ENCODE measurements at places on chromosomes 2 and 18.
A peak's percentile ranks its signal among the peaks of the same experiment; 100 is the strongest.

DNA sequence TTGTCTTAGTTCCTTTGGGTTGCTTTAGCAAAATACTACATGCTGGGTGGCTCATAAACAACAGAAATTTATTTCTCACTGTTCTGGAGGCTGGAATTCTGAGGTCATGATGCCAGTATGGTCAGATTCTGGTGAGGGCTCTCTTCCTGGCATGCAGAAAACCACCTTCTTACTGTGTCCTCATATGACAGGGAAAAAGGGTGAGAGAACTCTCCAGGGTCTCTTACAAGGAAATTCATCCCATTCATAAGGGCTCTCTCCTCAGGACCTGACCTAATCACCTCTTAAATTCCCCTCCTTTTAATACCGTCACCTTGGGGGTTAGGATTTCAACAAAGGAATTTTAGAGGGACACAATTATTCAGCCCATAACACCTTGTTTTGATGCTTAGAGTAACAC is 243.1 kb upstream of the TNP1 start:
- no peak for DNase-seq

DNA sequence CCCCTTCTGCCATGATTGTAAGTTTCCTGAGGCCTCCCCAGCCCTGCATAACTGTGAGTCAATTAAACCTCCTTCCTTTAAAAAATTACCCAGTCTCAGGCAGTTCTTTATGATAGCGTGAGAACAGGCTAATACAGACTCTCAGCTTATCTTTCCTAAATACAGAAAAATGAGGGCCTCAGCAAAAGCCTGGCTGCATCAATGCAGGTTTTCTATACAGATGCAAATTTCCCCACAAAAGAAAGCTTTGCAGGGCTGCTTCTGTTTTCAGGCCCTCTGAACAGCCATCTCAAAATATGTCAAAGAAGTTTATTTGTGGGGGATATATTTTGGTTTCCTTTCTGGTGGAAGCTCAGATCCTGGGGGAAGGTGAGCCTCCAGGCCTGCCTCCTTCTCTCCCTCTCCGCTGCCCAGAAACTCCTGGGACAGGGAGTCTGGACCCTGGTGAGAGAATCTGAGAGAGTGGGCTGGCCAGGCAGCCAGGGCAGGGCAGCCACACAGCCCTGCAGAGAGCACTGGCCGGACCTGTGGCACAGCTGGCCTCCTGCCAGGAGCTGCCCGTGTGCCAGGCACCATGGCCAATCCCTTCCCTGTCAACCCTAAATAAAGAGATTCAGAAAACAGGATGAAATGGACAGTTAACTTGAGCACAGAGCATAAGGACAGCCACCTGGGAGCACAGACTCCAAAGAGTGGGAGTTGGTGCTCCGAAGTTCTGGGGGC is 21.6 kb upstream of the AGXT start:
- DNase-seq, result no peak

DNA sequence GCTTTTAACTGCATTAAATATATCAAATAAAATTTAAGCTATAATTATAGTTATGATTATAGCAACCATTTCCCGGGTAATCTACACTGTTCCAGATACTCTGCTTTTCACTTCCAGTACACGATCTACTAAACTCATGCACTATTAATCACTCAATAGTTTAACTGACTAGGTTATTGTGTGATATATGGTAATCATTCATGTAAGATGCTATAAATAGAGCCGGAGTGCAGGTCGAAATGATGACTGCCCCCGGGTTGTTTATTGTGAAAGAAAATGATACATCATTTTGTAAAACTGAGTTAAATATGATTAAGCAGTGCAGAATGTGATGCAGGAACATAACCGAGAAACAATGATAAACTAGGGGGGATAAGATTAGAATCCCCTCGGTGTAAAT is 434.6 kb upstream of the DSEL start:
- DNase-seq, result no peak

DNA sequence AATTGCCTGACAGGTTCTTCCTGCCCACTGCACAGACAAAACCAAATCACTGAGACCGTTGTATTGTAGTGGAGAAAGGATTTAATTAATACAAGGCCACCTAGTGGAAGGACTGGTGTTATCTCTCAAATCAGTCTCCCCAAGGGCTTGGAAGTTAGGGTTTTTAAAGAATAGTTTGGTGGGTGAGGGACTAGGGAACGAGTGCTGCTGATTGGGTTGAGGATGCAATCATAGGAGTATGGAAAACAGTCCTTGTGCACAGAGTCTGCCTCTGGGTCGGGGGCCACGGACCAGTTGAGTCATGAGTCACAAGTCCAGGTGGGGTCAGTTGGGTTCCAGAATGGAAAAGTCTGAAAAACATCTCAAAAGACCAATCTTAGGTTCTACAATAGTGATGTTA is 89.1 kb downstream of the B3GNT2 start:
- no peak for DNase-seq

- DNase-seq, result no peak
Observed at GRCh38 chr2:105220604-105221003, 20.9 kb upstream of the GPR45 start.

GRCh38 chr2:7915302-7916091 is 766.4 kb upstream of the ID2 start:
- DNase-seq, result no peak

DNA sequence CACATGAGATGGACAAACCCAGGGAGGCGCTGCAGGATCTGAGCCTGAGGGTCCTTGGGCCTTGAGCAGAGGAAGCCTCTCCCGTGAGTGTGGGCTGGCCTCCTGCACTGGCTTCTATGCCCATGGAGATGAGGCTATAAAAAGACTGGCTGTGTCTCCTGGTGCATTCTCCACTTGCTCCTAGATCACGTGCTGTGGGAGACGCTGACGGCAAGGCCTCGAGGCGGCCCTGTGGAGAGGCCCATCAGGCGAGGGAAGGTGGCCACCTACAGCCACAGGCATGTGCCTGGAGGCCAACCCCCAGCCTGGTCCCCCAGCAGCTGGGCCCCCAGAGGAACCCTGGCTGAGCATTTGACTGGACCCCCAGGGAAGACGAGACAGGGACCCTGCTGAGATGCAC is 198.9 kb downstream of the TWIST2 start:
- DNase-seq, result no peak

DNA sequence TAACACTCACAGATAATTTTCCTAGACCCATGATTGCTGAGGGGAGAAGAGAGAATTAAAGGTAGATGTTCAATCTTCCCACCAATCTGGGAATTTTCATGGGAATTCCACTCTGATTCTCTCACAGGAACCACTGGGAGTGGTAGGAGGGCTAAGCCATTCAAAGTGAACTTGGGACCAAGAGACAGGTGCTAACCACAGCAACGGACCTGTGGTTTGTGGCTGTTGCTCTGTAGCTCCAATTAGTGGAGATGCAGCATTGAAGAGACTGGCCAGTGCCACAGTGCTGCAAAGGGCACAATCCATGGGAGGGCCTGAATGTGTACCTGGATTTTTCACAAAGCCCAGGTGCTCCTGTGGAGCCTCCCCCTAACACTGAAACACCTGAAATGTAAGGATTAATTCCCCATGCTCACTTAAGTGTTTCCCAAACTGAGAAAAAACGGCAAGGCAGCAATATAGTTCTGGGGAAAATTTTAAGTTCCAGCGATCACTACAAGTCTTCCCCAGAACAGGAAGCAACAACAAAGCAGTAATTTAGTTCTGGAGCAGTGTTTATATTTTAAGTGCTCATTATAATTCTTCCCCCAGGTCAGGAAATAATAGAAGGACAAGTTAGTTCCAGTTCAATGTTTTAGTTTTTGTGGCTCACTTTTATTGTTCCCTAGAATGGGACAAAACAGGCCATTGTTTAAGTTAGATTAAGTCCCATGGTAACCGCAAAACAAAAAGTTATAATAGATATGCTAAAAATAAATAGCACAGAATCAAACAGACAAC is 1045.8 kb downstream of the CNTNAP5 start:
- DNase-seq, result no peak

- no peak for DNase-seq
Observed at GRCh38 chr18:14942275-14942674, 194.3 kb downstream of the ANKRD30B start.

- DNase-seq, result no peak
Observed at GRCh38 chr18:47143899-47144485, 6.3 kb downstream of the HDHD2 start.

DNA sequence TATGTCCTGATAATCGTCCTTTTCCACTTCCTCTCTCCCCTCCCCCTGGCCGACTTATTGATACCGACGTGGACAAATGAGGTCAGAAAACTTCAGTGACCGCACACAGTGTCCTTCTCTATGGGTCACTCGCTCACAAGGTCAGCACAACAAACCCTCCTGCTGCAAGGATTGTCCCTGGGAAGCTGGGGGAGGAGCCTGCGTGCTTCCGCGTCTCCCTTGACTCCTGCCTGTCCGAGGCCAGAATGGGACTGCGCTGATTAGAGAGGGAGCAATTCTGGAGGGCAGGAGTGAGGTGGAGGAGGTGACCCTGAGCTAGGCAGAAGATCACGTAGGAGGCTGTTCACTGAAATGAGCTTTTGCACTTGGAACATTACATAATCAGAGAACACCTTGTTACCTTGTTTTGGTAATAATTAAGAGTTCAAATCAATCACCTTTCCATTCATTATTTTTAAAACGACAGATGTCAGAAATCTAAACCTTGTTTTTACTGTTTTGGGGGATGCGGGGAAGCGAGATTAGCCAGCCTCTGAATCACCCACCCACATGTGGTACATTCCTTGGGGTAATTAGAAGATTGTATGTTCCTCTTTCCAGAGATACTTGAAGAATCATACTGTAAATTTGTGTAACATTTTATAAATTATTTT is 70.6 kb downstream of the CTAGE1 start:
- DNase-seq, result peak; percentile 81

GRCh38 chr18:8303151-8303755 is 306.0 kb upstream of the RAB12 start:
- no peak for DNase-seq

- no peak for DNase-seq
Observed at GRCh38 chr2:160581035-160581434, 87.4 kb upstream of the RBMS1 start.

DNA sequence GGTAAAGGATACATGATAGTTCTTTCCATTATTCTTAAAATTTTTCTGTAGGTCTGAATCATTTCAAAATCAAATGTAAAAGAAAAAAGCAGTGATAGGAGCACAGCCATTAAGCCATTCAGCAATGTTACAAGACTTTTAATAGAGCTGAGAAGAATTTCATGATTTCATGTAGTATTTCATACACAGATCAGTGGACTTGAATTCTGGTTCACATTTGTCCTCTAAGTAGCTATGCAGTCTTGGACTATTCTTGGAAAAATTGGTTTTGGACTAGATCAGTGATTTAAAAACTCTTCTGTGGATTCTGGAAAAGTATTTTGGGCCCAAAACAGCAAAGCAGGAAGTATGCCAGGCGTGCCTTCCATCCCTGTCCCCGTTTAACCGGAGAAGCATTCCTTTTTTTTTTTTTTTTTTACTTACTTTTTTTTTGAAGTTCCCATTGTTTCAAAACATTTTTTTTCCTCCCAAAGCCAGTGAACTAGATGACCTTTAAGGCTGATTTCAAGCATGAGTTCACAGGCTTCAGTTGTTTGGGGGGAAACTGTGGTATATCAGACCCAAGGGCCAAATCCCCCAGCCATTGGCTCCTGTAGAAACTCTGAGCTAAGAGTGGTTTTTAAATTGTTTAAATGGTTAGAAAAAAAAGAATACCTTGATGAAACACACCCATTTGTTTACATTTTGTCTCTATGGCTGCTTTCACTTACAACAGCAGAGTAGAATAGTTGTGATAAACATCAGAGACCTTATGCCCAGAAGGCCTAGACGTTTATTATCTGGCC is 17.5 kb upstream of the POLI start:
- DNase-seq, result no peak

DNA sequence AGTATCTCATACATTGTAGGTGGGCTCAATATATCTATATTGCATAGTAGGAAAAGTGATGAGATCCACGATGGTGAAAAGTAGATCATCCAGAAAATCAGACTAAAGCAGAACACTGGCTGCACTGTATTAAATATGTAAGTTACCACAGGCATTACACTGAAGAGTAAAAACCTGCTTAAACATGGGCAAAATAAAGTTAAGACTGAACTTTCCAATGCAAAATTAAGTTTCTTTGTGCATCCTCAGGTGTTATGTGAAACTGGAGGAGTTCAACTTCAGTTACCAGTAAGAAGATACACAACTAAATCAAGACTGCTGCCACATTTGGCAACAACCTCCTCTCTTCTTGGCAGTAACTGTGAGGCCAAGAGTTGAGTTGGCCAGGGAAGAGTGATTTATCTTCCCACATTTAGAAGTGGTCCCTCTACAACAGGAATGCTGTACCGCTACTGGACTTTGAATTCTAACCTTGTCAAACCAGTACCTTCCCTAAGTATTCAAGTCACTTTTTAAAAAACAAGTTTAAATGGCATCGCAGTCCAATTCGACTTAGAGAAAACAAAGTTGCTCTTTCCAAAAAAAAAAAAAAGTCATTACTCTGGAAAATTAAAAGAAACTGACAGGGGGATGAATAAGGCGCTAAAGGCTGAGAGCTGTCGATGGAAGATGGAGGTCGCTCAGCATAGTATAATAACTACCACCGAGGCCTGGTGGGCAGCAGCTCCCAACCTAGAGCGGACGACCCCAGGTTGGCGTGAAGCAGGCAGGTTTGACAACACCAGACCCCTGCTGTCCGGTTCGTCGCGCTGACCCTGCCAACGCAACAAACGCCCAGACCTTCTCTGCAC is 1.1 kb downstream of the MAP4K3 start:
- DNase-seq, result peak; percentile 48

DNA sequence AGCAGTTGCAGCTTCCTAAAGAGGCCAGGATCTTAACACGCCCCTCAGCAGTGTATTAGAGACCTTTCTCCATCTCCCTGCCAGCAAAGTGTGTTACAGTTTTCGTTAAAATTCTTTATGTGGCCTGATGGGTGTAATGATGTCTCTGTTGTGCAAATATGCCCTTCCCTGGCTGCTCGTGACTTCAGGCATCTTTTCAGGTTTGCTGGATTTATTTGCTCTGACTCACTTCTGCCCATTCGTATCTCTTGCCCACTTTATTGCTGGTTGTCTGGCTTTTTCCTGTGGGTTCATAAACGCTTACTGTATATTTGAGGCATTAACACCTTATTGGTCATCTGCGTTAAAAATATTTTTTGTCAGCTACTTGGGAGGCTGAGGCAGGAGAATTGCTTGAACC is 134.5 kb downstream of the ASB1 start:
- DNase-seq, result no peak

- DNase-seq, result no peak
Observed at GRCh38 chr2:144678736-144679135, 158.8 kb upstream of the ZEB2 start.

DNA sequence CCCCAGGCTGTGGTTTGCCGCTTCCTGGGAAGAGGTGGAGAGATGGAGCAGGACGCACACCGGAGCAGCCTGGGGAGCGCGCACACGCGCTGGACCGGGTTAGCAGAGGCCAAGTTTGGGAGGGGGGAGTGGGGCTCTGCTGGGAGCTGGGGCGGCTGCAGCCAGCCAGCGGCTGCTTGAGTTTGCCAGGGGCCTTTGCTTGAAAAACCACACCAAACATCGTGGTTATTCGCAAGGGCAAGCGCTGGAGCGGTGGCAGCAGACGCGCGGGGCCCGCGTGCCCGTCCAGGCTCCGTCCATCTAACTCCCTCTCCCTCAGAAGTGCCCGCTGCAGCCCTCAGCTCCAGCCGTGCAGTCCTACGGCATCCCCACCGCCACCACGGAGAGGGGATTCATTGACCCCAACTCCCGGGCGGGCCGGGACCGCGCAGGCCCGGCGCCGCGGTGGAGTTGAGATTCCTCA is 4.6 kb downstream of the PTGR3 start:
- no peak for DNase-seq

- no peak for DNase-seq
Observed at GRCh38 chr2:103464831-103465230, 703.0 kb downstream of the TMEM182 start.

- no peak for DNase-seq
Observed at GRCh38 chr2:9806298-9806610, 37.0 kb upstream of the TAF1B start.

GRCh38 chr2:127226520-127227263 is 6.6 kb upstream of the CYP27C1 start:
- DNase-seq, result no peak
